ENCODE measurements at places on chromosomes 7 and 10.

- no peak for DNase-seq
These were observed 60.8 kb downstream of the GDI2 start for GRCh38 chr10:5752301-5752871.

DNA sequence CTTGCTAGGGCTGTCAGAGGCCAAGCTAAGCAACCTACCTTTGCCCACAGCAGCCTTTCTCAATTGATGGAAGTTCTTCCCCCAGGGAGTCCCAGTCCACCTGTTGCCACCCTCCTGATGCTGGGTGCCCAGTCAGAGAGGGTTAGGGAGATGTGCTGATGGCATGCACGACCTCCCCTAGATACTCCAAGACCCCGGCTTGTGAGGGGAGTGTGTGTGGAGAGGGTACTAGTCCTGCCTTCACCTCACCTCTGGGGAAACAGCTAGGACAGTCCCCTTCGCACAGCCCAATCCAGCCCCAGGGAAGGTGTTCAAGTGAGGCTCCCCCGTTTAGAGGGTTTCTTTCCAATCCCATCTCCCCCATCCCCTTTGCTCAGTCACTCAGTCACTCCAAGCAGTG, 1.3 kb upstream of the UNC5B start:
- DNase-seq: no peak

DNA sequence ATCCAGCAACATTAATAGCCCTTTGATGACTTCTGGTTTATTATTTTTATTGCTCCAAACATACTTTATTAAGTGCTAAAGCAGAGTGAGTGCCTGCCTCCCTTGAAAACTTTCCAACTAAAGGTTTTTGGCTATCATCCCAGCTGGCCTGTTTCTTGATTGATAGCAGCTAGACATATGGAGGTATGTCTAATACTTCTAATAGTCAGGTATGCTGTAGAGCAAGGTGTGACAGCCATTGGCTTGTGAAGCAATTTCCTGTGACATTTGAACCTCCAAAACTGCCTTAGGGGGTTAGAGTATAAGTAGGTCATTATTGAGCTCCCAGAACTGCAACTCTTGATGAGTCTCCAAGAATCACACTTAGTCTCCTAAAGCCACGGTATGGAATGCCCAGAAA, 55.8 kb downstream of the LOXL4 start:
- DNase-seq: no peak

DNA sequence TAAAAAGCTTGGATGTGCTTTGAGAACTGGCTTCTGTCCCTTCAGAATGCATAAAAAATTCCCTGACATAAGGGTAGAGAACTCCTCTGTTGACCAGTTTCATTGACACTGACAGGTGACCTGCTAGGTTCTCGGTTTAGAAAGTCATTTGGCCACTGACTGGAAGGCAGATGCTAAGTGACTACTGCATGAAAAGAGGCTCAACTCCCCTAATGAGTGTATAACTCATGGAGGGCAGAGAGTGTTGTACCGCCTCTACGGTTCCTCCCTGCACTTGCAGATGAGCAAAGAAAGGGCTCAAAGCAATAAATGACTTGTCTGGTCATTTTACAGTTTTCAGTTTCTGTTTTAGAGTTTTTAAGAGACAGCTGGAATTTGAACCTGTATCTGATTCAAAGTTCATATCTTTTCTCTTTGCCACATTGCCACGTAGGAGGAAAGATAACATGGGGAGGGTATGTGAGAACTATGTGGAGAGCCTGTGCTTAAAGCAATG, 2.9 kb upstream of the FGL2 start:
- DNase-seq: no peak

All from EL (cell line).